ENCODE measurements at places on chromosomes 11 and 22.

GRCh38 chr22:42343121-42343454 is 72.6 kb upstream of the TCF20 start:
- DNase-seq = no peak

- DNase-seq = no peak
Observed at GRCh38 chr11:86919557-86920210, 35.5 kb downstream of the FZD4 start.

GRCh38 chr22:44727148-44727547 is 25.1 kb downstream of the PRR5 start:
- DNase-seq = no peak

- DNase-seq = no peak
Observed at GRCh38 chr11:44066732-44067141, 667 bp downstream of the ACCS start.

- no peak for DNase-seq
Observed at GRCh38 chr11:66561975-66562248, 6.5 kb downstream of the CTSF start.

DNA sequence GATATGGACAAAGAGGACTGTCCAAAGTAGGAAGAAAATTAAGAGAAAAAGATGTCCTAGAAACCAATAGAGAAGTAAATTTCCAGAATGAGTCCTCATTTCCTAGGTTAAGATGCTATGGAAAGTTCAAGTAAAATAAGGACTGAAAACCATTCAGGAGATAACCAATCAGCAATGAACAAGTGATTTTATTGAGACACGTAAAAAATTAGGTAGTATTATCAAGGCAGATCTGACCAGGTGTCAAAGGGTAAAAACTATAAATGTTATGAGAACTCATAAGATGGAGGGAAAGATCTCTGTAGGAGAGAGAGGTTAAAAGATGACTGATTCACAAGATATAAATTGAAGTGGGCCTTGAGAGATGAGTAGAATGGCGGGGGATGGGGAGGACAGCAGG is 50.2 kb downstream of the SPATA19 start:
- DNase-seq = no peak
